CD4-positive, alpha-beta T cell treated with Interleukin-10 for 1 hour (primary cell): ENCODE measurements at places on chromosomes 1 and 21.

DNA sequence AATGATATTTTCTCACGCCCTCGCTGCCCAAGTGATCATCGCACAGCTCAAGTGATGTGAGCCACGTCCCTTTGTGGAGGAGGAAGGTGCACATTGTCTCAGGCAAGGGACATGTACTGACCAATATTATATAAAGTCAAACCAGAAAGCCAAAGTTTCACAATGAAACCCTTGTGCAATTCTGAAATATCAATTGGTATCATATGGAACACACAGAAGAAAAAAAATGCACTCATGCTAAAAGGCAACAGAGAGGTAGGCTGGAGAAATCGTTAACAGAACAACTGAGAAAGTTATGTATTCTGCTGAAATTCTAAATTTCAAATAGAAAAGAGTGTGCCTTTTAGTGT lies 1.9 kb downstream of the JAM2 start:
- DNase-seq = no peak

GRCh38 chr1:95730986-95731385 lies 497.0 kb downstream of the RWDD3 start:
- no peak for DNase-seq

- no peak for DNase-seq
Observed at GRCh38 chr1:150420560-150421265, 56.8 kb downstream of the RPRD2 start.

DNA sequence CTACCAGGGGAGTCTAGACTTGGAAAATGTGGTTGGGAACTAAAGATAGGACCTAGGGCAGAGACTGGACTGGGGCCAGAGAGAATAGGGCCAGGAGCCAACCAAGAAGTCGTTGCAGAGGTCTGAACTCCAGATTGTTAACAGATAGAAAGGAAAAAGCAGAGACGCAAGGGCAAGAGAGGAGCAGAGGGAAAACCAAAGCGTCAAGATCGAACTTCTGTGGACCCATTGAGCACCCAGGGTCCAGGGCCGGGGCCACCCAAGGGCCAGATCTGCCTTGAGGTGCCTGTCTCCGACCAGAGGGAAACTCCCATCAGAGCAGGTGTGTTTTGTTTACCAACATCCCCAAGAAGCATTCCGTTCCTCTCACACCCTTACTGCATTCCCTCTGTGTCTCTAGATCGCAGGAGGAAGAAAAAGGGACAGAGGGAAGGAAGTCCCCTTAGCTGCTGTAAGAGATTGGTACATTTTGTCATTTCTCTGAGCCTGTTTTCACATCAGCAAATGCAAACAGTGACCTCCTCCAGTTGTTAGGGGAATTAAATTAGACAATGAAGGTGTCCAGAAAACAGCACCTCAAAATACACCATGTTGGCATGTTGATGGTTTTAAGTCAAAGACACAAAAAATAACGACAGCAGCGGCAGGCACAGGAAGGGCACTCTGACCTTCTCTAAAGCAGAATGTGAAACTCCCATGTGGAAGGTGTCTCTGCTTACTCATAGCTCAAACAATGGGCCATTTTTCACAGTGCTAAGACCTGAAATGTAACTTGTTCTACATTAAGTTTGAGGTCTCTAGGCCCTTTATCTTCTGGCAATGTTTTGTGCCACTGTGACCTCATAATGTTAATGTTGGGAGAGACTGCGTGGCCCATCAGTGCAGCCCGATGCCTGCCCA lies 105.8 kb upstream of the RAB4A start:
- DNase-seq = no peak

DNA sequence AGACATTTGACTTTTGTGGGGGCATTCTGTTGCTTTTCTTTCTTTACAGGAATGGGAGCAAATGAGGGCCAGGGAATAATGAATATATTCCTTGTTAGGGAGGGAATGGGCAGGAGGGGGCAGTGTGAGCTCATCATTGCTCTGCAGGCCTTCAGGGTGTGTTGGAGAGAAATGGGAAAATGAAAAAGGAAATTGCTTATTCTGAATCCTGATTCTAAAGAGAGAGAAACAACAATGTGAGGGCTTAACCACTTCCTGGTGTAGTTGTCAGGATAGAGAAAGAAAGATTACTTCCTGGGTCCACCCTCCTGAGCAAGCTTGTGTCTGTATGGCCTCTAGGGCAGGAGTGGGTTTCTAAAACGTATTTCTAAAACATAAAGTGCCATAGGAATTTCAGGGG lies 28.3 kb downstream of the VANGL2 start:
- peak; percentile 57 for DNase-seq

DNA sequence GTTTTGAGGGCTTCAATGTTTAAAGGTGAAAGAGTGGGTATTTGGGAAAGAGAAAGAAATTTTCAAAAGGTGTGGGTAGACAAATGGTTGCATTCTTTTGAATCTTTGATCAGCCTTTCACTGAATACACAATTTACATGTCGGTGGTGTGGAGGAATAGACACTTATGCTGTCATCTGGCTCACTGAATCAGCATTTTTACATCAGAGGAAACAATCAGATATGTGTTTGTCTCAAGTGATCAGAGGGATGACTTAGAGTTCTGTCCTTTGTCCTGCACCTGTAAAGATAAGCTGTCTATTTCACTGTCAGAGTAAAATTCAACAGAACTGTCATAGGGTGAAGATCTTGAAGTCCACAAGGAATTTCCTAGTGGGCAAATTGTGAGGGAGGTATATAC lies 170.9 kb upstream of the USP25 start:
- DNase-seq = no peak

GRCh38 chr1:12275370-12275769 lies 45.5 kb downstream of the VPS13D start:
- DNase-seq = peak; percentile 27
